Smooth muscle cell of the umbilical artery (primary cell): ENCODE measurements at places on chromosomes 5 and 9. TPM values are rescaled to one million over a fixed set of nuclear protein-coding genes. Genes with fewer than 3 reads are reported as not detected.

Gene IL7R
- 3.6 and 9.0 TPM in 2 replicates for total RNA-seq

Gene RNF44
- total RNA-seq, result 2.1 and 4.6 TPM in 2 replicates

Gene PCDHA1
- under 0.01 and 0.09 TPM in 2 replicates for total RNA-seq

Gene KIF20A
- total RNA-seq, result 3.9 and 27.8 TPM in 2 replicates

Gene HEMGN
- total RNA-seq, result not detected in 2 replicates

Gene FOXD4
- under 0.01 and 0.09 TPM in 2 replicates for total RNA-seq

Gene STPG3
- not detected in 2 replicates for total RNA-seq

Gene PTTG1
- 49.0 and 137 TPM in 2 replicates for total RNA-seq

Gene PROB1
- 0.59 and 0.78 TPM in 2 replicates for total RNA-seq

Gene CD72
- 0.32 and 1.2 TPM in 2 replicates for total RNA-seq

Gene IL13
- not detected in 2 replicates for total RNA-seq

Gene PFN3
- not detected in 2 replicates for total RNA-seq

Gene C9orf50
- total RNA-seq, result not detected in 2 replicates

Gene LARP1
- total RNA-seq, result 64.7 and 95.6 TPM in 2 replicates

Gene MARCOL
- not detected in 2 replicates for total RNA-seq

Gene ACOT12
- 0.23 TPM in 1 of 2 replicates, not detected in the other for total RNA-seq

Gene GRXCR2
- total RNA-seq, result not detected in 2 replicates

Gene BTNL8
- total RNA-seq, result not detected in 2 replicates

Gene ARL10
- 23.8 and 25.2 TPM in 2 replicates for total RNA-seq

Gene IRX4
- not detected in 2 replicates for total RNA-seq

Gene TAF11L14
- total RNA-seq, result not detected in 2 replicates

Gene PGM5
- 3.0 TPM in 2 replicates for total RNA-seq

Gene HACD4
- 2.1 and 4.2 TPM in 2 replicates for total RNA-seq

Gene NAIP
- total RNA-seq, result 1.2 and 5.2 TPM in 2 replicates

Gene ZNF366
- 0.05 TPM in 1 of 2 replicates, not detected in the other for total RNA-seq

Gene IRX1
- not detected in 2 replicates for total RNA-seq

Gene BTNL3
- not detected in 2 replicates for total RNA-seq

Gene AK1
- 27.9 and 36.2 TPM in 2 replicates for total RNA-seq

Gene BSPRY
- total RNA-seq, result not detected in 2 replicates

Gene POLK
- total RNA-seq, result 43.9 and 63.1 TPM in 2 replicates

Gene SPOCK1
- 587 and 651 TPM in 2 replicates for total RNA-seq

Gene NR6A1
- total RNA-seq, result under 0.01 and 1.2 TPM in 2 replicates

Gene AHRR
- total RNA-seq, result 4.6 and 10.7 TPM in 2 replicates

Gene DOCK2
- total RNA-seq, result 3.0 and 5.4 TPM in 2 replicates

Gene CTNND2
- under 0.01 TPM in 1 of 2 replicates, not detected in the other for total RNA-seq

Gene PCDHGB2
- total RNA-seq, result 2.1 and 2.4 TPM in 2 replicates

Gene NRARP
- 0.18 and 0.30 TPM in 2 replicates for total RNA-seq
